ENCODE measurements at places on chromosomes 7 and 10. TPM values are rescaled to one million over a fixed set of nuclear protein-coding genes. Genes with fewer than 3 reads are reported as not detected.

- DNase-seq: no peak
Measured at GRCh38 chr10:62831346-62831745, 15.2 kb upstream of the EGR2 start.

DNA sequence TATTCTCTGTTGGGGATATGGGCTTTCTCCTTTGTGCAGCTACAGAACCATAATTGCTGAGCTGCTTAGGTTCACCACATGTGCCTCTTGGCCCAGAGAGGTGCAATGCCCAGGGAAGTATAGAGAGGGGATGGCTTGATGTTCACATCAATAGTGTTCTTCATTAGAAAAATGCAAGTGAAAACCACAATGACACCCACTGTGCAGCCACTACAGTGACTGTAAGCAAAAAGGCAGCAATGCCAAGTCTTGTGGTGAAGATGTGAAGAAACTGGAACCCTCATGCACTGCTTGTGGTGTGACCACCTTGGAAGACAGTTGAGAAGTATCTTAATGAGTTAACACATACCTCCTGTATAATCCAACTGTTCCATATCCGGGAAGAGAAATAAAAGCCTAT lies 318.9 kb upstream of the ZMIZ1 start:
- DNase-seq: no peak

GRCh38 chr10:122062831-122063674 lies 74.1 kb downstream of the TACC2 start:
- DNase-seq: peak; percentile 93

NXPH1 gene
- 1.1 TPM for total RNA-seq

EVX1 gene
- total RNA-seq: 0.12 TPM

Data from NCI-H460 (cell line).